Stimulated activated CD4-positive, alpha-beta T cell treated with anti-CD3 and anti-CD28 coated beads, Interleukin-15, amount 100 ng/mL, for 1 hour (primary cell): ENCODE measurements at places on chromosomes 4 and X.

- no peak for DNase-seq
Measured at GRCh38 chr4:154471526-154472331, 19.9 kb downstream of the DCHS2 start.

DNA sequence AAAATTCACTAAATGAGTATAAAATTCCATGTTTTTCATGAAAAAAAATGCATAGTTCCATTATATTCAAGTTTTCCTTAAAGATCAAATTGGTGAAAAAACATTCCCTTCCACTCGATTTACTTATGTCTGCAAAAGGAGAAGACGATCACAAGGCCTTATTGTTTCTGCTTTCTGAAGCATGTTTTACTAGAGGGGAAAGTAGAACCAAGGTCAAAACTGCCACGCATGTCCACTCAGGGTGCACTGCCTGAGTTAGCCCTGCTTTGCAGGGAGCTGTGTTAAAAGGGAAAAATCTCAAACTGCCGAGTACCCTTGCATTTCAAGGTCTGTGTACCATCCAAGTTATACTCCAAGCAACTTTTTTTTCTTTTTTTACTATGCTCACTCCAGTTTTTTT lies 57.2 kb downstream of the TRAPPC11 start:
- no peak for DNase-seq

- no peak for DNase-seq
Measured at GRCh38 chr4:87011340-87012034, 76.7 kb downstream of the AFF1 start.

GRCh38 chr4:111601671-111602070 lies 543.6 kb upstream of the FAM241A start:
- DNase-seq = no peak

GRCh38 chr4:174147863-174148262 lies 135.6 kb downstream of the FBXO8 start:
- no peak for DNase-seq

GRCh38 chrX:106201502-106202178 lies 33.5 kb downstream of the PWWP3B start:
- DNase-seq = no peak

- DNase-seq = no peak
Measured at GRCh38 chr4:82773057-82773456, 25.5 kb downstream of the SCD5 start.

DNA sequence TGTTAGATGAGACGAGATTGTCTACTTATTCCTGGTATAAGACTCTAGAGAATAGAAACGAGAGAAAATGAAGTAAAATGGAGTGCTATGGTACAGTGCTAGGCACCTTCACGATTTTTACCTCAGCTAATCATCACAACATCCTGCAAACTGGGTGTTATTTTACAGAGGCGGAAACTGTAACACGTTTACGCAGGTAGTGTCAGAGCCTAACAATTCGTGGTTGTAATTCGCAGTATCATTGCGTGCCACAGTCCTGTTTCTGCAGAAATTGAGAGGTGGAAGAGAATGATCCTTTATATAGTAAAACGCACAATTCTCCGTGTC lies 383 bp upstream of the TBC1D19 start:
- DNase-seq = no peak

DNA sequence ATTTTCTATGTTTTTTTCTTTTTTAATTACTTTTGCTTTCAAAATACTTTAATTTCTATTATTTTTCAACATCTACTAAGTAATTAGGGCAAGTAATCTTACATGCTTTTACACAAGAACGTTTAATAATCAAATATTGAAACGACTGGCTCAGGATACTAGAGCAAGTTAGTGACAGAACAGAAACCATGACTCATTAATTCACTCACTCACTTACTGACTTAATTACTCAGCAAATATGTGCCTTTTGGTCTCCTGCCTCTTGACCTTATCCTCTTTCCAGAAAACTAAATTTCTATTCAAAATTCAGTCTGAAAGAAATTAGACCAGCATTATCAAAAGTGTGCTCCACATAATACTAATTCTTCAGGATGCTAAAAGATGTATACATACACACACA lies 314.9 kb upstream of the TEX13C start:
- no peak for DNase-seq

GRCh38 chrX:1205681-1206611 lies 6.5 kb downstream of the CRLF2 start:
- no peak for DNase-seq

GRCh38 chrX:43140582-43140981 lies 362.6 kb upstream of the PPP1R2C start:
- no peak for DNase-seq

DNA sequence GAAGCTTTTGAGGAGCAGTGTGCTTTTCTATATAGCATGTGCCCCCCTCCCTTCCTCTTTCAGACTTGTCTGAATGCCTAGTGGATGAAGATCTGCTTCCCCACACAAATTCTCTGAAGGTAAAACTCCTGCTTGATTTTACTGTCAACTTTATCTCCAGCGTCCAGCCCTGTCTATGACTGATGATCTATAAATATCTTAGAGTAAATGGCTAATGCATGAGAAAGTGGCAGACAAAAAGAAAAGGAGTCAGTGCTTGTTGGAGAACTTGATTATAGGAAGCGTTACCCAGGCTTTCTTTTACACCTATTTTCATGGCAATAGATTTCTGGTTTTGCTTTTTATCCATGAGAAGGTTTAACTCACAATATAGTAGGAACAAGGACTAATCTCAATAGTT lies 168.3 kb upstream of the HS3ST1 start:
- DNase-seq = no peak

DNA sequence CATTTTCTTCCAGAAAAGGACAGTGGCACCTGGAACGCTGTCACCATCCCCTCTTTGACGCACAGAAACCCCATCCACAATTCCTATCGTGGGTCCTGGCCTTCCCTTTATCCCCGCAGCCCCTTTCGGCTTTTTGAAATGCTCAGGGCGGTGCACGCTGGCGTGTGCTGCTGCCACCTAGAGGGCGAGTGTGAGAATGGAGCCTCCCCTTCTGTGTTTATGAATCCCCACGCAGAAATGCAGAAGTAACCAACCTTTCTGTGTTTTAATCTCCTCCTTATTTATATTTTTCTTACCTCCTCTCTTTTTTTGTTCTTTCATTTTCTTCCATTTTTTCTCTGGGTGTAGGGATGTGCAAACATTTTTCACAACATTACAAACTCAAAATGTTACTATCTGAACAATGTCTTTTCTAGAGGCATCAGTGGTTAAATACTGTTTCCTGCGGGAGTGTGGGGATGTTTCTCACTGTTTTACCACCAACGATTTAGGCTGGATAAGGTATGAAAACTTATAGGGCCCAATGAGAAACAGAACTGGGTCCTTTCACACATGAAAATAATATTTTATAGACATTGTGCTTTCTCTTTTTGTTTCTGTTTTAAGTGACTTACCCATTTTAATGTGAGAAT lies 50.0 kb downstream of the TMA16 start:
- DNase-seq = peak; percentile 42

- DNase-seq = no peak
Measured at GRCh38 chrX:103418811-103419340, 42.5 kb downstream of the BEX3 start.

DNA sequence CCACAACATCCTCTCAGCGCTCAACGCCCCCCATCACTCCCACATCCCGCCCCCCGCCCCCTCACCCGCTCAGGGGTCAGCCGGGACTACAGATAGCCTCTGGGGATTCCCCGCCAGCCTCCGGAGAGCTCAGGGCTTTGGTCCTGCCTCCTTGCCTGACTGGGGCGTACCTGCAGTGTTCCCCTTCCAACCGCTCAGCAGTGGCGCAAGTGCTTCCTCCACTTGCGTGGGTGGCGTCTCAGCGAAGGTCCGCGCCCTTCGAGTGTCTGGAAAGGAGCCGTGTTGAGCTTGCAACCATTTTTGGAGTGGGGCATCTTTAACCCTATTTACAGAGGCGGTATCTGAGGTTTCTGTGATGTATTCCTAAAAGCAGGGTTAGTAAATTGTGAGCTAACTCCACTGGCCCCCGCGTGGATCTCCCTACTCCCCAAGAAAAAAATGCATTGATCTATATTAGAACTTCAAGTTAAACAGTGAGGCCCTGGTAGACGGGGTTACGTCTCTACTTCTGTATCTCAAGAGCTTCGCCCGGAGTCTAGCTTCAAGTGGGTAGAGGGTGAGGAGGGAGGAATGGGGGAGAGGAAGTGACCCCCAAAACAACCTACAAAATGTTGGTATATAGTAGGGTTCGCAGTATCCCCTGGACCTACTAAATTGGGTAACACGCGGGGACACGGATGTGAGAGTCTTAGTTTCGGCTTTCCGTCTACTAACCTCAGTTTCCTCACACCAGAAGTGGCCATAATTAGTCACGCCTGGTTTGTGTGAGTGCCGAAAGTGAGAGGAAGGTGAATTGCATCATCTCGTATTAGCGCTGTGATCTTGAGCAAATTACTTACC lies 16.1 kb downstream of the NKX3-2 start:
- DNase-seq = no peak

DNA sequence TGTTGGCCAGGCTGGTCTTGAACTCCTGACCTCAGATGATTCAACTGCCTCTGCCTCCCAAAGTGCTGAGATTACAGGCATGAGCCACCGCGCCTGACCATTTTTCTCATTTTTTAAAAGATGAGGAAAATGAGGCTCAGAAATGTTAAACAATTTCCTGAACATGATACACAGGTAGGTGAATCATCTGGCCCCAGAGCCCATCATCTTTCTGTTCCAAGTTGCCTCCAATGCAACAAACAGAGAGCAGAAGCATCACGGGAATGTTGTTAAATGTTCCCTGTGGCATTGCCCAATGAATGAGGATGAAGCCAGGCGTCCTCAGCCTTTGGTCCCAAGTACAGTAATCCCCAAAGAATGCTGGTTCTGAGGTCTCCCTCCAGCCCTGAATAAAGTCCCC lies 31.3 kb upstream of the ANXA5 start:
- no peak for DNase-seq

- DNase-seq = no peak
Measured at GRCh38 chr4:125314676-125315575, at the start of gene FAT4. FAT4 (plus strand) TSS chr4:125314955; CDS start chr4:125316412, 1,457 bp downstream.

- DNase-seq = peak; percentile 10
Measured at GRCh38 chr4:81351654-81352445, 119.9 kb downstream of the RASGEF1B start.

DNA sequence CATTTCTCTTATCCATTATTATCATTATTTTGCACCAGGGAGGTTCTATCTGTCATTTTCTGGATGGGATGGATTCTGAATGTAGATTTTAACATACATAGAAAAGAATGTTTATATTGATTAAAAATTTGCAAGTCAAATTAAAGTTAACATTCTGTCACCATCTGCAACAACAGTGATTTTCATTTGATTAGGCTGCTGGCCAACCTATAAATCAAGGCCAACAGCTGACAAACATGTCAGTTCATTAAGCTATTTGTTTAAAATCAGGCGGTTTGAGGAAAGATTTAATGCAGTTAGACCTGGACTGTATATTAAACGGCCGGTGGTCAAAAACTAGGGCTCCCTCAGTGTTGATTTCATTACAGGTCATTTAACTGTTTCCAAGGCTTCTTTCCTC lies 109.5 kb upstream of the CBR4 start:
- no peak for DNase-seq

DNA sequence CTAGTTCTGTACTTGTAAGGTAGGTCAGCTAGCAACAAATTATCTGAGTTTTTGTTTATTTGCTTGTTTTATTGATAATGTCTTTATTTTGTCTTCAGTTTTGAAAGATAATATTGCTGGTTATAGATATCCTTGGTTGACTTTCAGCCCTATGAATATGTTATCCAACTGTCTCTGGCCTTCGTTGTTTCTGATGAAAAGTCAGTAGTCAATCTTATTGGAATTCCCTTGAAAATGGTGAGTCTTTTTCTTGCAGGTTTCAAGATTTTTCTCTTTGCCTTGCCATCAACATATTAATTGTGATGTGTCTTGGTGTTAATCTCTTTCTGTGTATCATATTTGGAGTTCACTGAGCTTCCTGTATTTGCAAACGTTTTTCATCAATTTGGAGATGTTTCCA lies 113.1 kb upstream of the NEIL3 start:
- no peak for DNase-seq

- peak; percentile 63 for DNase-seq
Measured at GRCh38 chr4:77074981-77075855, 571 bp downstream of the CCNI start.

- no peak for DNase-seq
Measured at GRCh38 chrX:47231167-47231566, 1.6 kb upstream of the USP11 start.

- DNase-seq = no peak
Measured at GRCh38 chr4:23972805-23973204, 83.0 kb upstream of the PPARGC1A start.

- DNase-seq = no peak
Measured at GRCh38 chr4:47010912-47011446, 17.6 kb upstream of the GABRA4 start.
